ENCODE measurements at places on chromosomes 5 and 9.

DNA sequence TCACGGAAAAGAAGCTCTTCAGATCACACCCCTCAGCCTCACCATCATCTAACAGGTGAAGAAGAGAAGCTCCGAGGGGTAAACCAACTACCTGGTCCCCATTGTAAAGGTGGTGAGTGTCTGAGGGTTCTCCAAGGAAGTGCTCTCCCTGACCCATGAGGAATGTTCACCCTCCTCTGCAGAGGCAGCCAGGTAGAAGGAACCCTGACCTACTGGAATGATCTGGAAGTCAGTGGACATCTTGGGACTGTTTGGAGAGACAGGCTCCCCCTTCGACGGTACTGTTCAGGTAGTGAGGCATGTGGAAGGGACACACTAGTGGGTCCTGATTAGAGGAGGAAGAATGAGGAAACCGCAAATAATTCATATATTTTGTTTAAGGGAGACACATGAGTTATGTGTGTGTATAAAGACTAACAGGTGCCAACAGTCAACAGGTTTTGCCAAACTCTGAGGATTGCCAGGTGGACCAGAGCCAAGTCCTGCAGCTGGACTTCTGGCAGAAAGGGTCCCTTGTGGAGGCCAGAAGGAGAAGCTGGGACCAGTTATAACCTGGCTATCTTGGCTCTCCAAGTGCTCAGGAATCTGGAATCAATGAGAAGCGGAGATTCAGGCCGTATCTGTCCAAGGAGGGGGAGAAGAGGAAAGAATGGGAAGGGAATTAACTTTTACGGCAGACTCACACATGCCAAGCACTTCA lies 3.0 kb upstream of the ZBTB34 start:
- DNase-seq: no peak

DNA sequence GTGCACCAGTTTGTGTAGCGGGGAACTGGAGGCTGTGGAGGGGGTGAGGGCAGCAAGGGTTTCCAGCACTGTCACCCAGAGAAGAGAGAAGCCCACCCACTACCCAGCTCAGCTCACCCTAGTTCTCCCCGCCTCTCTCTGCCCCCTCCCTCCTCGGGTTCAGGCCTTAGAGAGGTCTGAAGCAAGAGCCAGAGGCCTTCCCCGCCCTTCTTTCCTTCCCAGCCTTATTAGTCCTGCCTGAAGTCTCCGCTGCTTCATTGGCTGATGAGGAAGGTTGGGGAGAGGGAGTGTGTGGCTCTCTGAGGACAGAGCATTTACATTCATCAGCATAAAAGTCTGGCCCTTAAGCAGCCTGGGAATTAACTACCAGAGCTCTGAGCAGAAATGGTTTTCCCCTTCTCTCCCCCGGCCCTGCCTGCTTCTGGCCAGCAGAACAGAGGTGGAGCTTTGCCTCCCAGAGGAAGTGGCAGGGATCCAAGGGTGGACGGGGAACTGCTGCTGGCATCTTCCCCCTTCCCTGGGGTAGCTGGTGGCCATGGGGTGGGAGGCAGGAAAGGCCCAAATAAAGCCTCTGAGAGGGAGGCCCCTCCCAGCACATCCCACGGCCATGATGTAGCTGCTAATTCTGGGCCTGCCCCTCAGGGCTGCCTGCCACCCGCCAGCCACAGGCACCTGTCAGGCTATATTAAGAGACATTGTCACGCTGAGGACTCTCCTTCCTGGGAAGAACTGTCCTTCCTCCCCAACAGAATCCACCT lies 4.1 kb downstream of the DNAJB5 start:
- no peak for DNase-seq

DNA sequence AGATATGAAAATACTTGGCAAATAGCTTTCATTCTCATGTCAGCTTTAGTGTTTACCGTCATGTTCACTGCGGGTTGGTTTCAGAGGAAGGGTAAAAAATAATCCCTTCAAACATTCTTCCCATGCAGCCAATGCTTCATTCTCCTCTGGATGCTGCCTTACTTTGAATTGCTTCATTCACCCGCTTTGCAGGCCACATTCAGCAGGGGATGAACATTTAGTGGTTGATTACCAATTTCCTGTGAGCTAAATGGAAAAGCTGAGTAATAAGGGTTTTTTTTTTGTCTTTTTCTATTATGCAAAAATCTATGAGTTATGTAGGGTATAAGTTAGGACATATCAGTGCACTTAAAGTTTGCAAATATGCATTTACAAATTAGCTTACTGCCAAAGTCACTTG lies 96.3 kb upstream of the MEF2C start:
- DNase-seq: peak; percentile 22

GRCh38 chr5:124824637-124825158 lies 78.3 kb upstream of the ZNF608 start:
- DNase-seq: no peak

DNA sequence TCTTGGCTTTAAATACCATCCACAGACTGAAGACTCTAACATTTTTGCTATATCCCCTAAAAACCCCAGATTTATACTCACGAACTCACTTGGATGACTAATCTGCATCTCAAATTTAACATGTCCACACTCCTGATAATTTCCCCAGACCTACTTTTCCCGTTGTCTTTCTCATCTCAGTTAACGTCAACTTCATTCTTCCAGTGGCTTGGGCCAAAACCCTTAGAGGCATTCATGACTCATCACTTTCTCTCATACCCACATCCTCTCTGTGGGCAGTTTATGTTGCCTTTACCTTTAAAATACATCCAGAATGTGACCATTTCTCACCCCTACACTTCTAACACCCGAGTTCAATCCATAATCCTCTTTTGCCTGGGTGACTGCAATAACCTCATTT lies 96.7 kb downstream of the EDIL3 start:
- no peak for DNase-seq

- no peak for DNase-seq
Measured at GRCh38 chr9:101022704-101023103, 5.8 kb upstream of the PLPPR1 start.

DNA sequence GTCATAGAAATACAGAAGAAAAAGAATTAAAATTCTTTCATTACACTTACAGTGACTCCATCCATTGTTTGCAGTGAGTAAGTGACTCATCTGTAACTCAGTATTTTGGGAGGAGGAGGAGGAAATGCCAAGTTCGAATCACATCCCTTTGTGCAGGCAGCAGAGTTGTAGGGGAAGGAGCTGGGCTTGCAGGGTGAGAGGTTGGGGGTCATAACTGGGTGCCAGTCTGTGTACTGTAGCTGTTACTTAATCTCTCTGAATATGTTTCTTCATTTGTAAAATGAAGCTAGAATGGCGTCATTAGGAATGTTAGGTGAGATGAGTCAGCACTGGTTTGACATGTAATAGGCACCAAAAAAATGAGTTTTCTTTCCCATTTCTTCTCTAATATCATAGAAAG lies 235.7 kb upstream of the ADAMTSL1 start:
- DNase-seq: no peak

GRCh38 chr9:21357479-21358460 lies 7.1 kb upstream of the IFNA6 start:
- no peak for DNase-seq

DNA sequence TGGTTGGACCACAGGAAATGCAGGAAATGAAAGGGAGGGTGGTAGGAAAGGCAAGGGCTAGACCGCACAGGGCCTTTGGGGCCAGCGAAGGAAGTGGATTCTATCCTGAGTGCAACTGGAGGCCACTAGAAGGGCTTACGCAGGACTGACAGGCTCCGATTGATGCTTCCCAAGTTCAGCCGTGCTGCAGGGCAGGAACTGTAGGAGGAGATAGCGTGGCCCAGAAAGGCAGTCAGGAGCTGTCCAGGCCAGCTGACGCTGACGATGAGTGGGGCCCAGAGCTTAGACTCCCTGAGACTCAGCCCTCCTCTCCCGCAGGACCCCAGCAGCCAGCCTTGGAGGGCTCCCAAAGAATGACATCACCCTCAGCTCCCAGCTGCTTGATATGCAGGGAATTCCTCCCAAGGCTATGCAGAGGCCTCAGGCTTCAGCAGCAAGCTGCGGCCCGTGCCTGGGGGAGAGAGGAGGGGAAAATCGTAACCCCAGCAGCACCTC lies 48.8 kb downstream of the KCNIP1 start:
- no peak for DNase-seq

DNA sequence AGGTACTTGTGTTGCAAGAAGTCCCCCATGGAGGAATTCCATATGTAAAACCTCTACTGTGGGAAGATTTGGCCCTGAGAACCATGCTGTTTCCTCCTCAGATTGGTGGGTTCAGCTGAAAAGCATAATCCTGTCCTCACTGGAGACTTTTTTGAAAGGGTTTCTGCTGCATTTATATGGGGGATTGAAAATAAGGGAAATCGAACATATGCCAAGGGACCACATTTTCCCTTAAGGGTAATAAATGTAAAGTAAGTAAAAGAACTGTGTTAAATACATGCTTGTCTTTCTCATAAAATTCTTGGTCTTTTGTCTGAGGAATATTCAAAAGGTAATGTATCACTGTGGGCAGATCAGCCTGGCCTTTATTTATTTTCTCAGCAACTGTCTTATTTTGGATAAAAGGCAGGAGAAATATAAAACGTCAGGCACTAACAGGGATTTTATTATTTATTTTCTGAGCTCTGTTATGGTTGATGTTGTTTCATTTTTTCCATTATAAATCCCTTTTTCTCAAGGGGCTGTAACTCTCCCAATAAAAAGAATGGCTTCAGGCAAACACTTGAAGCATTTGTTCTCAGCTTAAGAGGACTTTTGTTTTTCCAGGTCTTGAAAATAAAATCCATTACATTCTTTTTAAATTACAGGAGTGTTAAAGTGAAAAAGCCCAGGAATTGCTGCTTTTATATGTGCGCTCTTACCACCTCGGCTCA lies 131.4 kb downstream of the FGF10 start:
- no peak for DNase-seq

GRCh38 chr5:72245951-72246532 lies 74.0 kb downstream of the MRPS27 start:
- DNase-seq: no peak

DNA sequence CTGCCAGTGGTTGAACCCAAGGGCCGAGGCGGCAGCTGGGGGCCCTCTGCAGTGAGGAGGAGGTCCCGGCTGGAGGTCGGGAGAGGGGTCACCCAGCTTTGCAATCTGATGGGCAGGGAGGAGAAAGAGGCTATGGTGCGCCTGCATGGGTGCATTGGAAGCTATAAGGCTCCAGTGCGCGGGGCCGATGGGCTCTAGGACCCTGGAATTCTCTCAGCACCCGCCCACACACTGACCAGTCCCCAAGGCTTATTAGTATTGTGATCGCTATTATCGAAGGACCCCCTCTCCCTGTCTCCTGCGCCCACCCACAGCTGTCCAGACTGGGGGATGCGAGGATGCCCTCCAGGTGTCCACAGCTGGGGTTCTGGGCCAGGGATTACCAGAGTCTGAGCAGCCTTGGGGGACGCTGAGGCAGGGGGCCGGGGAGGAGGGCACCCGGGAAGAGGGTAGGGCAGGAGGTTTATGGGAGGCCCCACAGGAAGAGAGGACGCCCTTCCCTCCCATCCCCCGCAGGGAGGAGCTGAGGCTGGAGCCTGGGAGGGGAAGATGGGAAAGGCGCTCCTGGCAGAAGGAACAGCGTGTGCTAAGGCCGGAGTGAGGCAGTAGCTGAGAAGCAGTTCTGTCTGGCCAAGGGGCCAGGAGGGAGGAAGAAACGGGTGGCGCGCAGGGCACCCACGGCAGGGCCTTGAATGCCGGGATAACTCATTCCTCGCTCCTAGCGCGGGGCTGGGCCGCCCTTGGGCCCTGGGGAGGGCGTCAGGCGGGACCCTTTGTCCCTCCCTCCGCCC lies 24.2 kb downstream of the C9orf50 start:
- no peak for DNase-seq

DNA sequence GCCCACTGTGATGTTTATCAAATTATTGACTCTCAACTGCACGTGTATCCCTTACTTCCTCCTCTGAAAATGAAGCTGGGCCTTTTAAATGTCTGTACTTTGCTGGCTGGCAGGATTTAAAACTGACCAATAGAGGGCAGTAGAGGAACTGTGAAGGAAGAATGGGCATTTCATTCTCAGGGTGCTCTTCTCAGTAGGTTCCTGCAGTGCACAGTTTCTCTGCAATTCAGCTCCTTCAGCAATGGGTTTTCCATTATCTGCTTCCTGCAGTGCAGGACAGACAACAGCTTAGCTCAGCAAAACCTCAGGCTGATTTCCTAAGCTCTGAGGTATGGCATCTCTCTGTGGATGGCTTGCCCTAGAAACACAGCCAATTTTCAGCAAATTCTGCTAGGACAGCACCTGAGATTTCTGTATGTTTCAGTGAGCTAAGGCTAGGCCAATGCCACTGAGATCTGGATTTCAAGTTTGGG lies 298.4 kb upstream of the PRDM9 start:
- DNase-seq: peak; percentile 85

DNA sequence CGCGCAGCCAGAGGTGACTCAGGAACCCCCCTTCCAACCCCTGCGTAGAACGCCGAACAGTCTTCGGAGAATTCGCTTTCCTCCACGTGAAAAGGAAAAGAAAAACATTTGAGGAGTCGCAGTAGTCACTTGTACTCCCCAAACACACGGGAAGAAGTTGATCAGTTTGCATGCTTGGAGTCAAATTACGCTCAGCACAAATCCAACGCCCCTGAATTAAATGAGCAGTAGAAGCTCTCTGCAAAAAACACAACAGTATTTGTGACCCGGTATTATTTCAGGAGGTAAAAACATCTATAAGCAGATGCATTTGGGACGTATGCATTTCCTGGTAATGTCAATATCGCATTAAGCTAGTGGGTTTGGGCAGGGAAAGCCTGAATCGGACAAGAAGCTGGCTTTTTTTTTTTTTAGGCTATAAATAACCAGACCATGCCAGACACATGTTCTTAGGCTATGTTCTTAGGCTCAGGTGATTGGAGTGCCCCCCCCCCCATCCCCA lies 854 bp upstream of the ARL15 start:
- no peak for DNase-seq

DNA sequence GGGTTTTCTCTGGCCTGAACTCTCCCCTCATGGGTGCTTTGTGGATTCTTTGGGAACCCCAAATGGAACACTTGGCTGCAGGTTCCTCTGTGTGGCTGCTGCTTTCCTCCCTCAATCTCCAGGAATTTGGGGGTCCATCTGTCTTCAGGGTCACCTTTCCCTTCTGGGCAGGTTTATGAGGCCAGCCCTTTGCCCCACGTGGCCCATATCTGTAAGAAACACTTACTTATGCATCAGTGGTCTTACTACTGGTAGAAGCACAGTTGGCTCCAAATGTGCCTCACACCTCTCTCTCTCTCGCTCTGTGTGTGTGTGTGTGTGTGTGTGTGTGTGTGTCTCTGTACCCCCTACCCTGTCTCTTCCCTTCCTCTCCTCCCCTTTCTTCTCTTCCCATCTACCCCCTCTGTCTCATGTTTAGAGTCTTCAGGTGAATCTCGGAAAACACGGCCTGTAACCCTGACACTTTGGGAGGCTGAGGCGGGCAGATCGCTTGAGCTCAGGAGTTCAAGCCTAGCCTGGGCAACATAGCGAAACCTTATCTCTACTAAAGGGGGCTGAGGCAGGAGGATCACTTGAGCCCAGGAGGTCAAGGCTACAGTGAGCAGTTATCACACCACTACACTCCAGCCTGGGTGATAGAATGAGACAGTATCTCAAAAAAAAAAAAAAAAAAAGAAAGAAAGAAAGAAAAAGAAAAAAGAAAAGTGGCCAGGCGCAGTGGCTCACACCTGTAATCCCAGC lies 26.8 kb downstream of the C5orf15 start:
- DNase-seq: no peak

Measured in NCI-H526 (cell line).